Stimulated activated CD8-positive, alpha-beta memory T cell treated with anti-CD3 and anti-CD28 coated beads, Interleukin-4, amount 100 ng/mL, for 48 hours (primary cell): ENCODE measurements at places on chromosomes 7 and 10.

GRCh38 chr7:8133188-8133848, 128.6 kb downstream of the ICA1 start:
- no peak for DNase-seq

DNA sequence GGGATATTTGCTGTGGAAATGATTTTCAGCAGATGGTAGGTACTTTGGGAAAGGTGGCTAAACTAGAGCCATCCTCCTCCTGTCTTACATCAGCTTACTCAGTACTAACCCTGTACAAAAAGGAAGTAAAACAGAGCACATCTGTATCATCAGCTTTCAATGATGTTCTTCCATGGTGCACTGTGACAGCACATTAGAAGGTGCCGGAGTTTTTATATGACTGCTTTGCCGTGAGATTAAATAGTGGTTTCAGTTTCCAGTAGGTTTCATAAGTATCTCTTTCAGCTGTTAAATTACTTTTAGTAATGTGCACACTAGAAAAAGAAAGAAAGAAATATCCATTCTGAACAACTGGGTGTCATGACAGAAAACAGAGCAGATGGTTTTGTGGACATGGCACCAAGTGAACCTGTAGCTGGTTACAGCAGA, 86.5 kb downstream of the ARID5B start:
- no peak for DNase-seq

GRCh38 chr7:116953906-116954838, 871 bp downstream of the ST7 start:
- DNase-seq: peak; percentile 45

- DNase-seq: no peak
Measured at GRCh38 chr7:130943336-130943901, 209.4 kb upstream of the KLF14 start.

GRCh38 chr10:34761453-34761852, 53.6 kb downstream of the PARD3 start:
- DNase-seq: no peak
